ENCODE measurements at places on chromosomes 3 and 15.

- DNase-seq = no peak
Measured at GRCh38 chr3:37144806-37145205, 29.6 kb downstream of the LRRFIP2 start.

GRCh38 chr15:57747206-57747896 lies 40.8 kb downstream of the POLR2M start:
- no peak for DNase-seq

- DNase-seq = peak; percentile 16
Measured at GRCh38 chr15:30958219-30958618, 33.2 kb downstream of the MTMR10 start.

GRCh38 chr15:52657338-52657737 lies 21.9 kb downstream of the ATOSA start:
- peak; percentile 72 for DNase-seq

DNA sequence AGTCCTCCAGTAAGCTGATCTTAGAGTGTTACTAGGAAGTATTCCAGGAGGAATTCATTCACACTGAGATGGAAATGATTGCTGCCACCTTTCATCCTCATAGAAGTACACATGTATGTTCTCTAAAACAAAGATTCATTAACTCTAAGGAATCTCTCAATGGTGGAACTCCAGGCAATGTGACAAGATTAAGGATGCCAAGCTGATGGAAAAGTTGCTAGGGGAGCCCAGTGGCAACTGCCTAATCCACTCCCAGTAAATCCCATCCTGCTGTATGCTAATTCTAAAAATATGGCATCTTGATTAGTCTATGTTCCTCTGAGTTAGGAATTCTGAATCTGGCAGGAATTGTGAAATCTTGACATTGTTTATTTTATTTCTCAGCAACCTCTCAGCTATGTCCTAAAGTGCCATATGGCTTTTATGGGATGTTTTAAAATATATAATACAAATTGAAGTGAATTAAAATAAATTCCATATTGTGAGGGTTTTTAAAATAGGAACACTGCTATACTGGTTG lies 210.0 kb upstream of the TRIM42 start:
- DNase-seq = peak; percentile 3

DNA sequence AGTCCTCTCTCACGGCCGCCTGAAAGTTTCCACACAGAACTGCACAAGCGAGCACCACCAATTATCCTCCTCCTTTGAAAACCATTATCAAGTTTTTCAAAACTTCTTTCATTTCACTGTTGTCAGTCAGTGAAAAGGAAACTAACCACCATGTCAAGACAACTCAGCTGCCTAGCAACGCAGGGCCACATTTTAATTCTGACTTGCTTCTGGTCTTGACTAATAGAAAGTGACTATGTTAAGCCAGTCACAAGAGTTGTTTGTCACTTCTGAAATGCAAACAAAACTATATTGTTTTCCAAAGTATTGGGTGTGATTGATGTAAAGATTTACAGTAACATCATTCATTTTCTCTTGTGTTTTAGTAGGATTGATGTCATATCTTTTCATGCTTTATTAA lies 612.8 kb upstream of the AGTR1 start:
- DNase-seq = no peak

- no peak for DNase-seq
Measured at GRCh38 chr3:45573591-45573990, 21.0 kb upstream of the LIMD1 start.

DNA sequence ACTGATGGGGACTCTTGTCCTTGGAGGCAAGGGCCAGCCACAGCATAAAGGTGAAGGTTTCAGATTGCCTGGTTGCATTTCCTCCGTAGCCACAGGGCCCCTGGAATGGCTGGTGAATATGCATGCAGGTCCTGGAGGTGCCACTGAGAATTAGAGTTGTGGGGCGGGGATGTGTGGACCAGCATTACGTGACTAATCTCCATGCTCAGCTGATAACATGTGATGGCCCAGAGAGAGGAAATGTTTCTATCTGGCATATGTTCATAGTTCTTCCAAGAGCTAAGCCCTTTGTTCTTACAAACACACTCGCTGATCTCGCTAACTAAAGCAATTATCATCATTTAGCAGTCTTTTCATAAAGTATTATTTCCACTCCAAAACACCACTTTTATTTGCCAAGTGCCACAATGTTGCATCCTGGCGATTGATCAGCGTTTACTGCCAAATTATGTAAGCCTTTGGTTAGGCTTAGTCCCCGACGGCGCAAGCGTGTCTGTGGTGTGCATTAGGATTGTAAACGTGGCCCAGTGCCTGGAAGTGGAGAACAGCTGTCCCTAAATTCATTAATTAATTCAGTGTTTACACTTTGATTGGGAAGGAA lies 55.9 kb downstream of the CGNL1 start:
- DNase-seq = peak; percentile 78

DNA sequence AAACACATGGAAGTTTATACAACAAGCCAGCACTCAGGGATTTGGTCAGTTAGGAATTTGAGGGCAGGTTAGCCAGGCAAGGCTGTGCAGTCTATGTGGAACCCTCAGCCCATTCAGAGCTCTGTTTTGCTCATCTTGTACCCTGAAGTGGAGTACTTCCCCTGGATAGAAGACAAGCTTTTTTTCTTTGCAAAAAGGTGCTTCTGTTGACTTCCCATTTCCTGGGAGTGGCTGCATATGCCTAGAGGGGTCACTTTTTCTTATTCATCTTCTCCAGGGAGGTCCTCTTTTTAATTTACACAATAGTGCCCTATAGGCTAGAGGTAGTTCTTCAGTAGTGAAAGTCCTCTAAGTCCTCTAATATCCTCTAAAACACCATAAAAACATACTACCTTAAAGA lies 225.0 kb upstream of the P2RY1 start:
- DNase-seq = no peak

DNA sequence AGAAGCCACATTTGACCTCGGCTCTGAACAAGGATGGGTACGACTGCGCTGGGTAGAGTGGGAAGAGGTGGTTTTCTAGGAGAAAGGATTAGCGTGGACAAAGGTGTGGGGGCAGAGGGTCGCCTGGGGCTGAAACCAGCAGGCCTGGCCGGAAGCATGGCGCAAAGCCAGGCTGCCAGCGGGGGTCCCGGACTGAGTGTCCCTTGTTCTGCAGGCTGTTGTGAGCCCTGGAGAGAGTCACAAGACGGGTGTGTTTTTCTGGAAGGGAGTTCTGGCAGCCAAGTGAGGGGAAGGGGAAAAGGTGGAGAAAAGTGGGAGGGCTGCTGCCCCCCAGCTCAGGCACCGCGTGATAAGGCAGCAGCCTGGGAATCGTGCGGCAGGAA lies 98.5 kb upstream of the MEF2A start:
- no peak for DNase-seq

DNA sequence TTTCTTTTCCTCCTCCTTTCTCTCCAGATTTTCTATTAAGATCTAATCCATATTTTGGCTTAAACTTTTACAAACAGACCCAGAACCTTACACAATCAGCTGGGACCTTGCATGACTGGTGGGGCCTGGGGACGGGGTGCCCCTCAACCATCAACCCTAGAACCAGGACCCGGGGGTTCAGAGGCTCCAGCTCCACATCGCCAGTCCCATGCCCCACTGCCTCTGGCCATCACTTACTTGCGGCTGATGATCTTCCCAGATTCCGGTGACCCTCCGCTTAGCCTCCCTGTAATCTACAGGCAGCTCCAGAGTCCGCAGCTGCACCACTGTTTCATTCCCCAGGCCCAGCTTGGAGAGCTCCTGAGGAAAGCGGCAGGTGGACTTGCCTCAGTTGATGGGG lies 36.8 kb downstream of the PGPEP1L start:
- DNase-seq = no peak

DNA sequence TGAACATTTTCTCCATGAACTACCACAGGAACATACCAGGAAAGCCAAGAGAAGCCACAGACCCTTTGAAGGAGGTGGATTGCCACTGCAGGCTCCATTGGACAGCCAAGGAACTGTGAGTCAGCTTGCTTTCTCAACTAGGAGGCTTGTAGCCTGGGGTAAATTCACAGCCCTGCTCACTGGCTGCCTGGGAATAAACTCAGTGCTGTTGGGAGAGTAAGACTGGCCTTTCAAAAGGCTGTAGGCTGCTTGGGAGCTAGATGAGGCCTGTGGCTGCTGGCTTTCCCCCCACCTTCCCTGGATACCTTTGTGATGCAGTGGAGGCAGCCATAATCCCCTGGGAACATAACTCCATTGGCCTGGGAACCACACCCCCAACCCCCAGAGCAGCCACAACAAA lies 223.5 kb upstream of the RBMS3 start:
- DNase-seq = peak; percentile 85

GRCh38 chr3:115208066-115208750 lies 61.1 kb upstream of the ZBTB20 start:
- DNase-seq = no peak

DNA sequence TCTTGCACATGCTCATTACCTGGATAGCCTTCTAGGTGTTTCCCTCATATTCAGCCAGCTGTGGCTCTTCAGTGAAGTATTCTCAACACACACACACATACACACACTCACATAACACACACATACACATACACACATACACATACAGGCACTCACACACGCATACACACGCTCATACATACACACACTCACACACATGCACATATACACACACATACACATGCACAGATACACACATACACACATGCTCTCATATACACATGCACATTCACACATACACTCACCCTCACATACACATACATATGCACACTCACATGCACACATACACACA lies 41.2 kb downstream of the GRK7 start:
- no peak for DNase-seq

DNA sequence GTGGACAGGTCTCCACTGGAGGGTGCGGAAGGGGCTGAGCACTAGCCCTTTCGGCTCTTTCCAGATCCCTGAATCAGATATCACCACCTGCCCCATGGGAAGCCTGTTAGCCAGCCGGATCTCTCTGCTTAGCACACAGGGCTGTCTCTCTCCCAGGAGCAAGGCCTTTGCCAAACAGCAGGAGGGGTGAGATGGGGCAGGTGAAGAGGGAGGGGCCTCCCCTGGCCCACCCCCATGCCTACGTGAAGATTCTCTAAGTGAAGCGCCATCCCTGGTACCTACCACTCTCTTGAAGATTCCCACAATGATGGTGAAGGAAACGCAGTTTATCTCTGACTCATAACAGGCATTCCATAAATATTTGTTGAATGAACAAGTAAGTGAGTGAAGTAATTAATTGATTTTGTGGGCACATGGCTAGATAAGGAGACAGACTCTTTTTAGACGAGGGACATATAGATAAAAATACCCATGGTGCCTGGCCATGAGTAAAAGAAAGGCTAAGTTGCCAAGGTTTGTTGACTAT lies 19.6 kb upstream of the HCN4 start:
- DNase-seq = peak; percentile 50

DNA sequence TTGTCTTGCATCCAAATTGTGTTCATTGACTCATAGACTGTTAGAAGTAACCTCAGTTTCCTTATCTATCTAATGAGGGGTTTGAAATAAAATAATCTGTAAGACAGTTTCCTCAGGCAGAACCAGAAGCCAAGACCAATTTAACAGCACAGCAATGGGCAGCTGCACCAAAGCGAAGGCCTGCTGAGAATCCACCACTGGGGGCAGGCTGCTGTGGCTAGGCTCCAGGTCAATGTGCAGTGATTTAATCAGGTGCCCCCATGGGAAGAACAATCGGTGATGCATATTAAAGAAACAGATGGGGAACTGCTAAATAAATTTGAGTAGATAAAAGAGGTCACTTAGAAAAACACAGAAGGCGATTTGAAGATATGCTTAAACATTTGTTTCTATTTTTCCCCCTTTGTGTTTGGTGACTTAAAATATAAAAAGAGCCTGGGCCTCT lies 28.0 kb upstream of the TMOD3 start:
- peak; percentile 19 for DNase-seq

- DNase-seq = no peak
Measured at GRCh38 chr3:64930891-64931290, 243.1 kb upstream of the ADAMTS9 start.

Measured in AG10803 (cell line).